ENCODE measurements at places on chromosomes 4 and X. TPM values are rescaled to one million over a fixed set of nuclear protein-coding genes. Genes with fewer than 3 reads are reported as not detected.

GRCh38 chr4:77177199-77177598 is 20.2 kb downstream of the CCNG2 start:
- no peak overlapping the region for H3K27ac ChIP-seq
- H3K27me3 ChIP-seq, result no peaks in the 10 kb centered on the region
- no peak for DNase-seq
- no peak overlapping the region for H3K4me3 ChIP-seq
- H3K4me1 ChIP-seq, result no peaks in the 10 kb centered on the region

DNA sequence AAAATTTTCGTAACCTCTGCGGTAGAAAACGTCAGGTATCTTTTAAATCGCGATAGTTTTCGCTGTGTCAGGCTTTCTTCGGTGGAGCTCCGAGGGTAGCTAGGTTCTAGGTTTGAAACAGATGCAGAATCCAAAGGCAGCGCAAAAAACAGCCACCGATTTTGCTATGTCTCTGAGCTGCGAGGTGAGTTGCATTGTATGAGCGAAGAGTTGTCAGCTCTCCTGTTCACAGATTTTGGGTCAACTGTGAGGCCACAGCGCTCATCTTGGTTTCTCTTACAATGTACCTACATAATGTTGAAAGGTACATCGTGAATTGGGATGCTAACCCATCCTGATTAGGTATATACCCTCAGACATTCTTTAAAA is 486 bp downstream of the CLCN3 start:
- H3K4me3 ChIP-seq, result peak overlapping the region; percentile 97
- H3K36me3 ChIP-seq, result no peaks in the 10 kb centered on the region
- peaks cover 42% of the 10 kb centered on the region for H3K4me1 ChIP-seq
- H3K27ac ChIP-seq, result peak overlapping the region; percentile 97
- DNase-seq, result peak; percentile 4

GRCh38 chrX:19804151-19804550 is 83.2 kb downstream of the SH3KBP1 start:
- no peaks in the 10 kb centered on the region for H3K27me3 ChIP-seq
- H3K4me3 ChIP-seq, result no peak overlapping the region
- H3K36me3 ChIP-seq, result no peaks in the 10 kb centered on the region
- peak overlapping the region; percentile 68 for H3K27ac ChIP-seq

- H3K36me3 ChIP-seq, result no peaks in the 10 kb centered on the region
- H3K27ac ChIP-seq, result no peak overlapping the region
- H3K4me1 ChIP-seq, result no peaks in the 10 kb centered on the region
- DNase-seq, result no peak
- H3K27me3 ChIP-seq, result no peaks in the 10 kb centered on the region
These were observed 135.2 kb downstream of the EPHA5 start for GRCh38 chr4:65535113-65535512.

GRCh38 chrX:122134291-122134690 is 1049.8 kb upstream of the GRIA3 start:
- no peak for DNase-seq
- H3K4me1 ChIP-seq, result no peaks in the 10 kb centered on the region

DNA sequence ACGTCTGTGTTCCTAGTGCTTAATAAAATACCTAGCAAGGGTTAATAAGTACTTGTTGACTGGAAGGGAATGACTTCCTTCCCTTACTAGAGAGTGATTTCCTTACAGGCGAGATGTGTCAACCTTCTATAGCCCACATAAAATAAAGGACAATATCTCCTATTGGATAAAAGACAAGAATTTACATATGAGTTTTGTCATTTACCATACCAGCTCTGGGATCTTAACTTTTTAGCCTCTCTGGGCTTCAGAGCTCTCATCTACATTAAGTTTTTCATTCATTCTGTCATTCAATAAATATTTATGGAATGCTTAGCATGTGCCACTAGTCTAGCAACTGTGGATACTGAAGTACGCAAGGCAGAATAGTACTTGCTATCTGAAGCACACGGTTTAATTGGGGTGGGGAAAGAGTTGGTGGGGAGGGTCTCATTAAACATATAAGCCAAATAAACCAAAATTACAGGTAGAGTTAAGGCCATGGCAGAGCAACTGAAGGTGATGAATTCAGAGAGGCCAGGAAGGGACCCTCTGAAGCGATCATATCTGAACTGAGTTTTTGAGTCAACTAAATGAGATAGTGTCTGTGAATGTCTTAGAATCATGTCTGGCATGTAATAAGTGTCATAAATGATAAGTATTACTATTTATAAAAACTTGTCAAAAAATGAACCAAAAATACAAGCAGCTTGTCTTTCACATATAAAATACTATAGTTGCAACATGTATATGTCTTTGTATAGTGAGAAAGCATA is 91.6 kb upstream of the BMP2K start:
- H3K4me3 ChIP-seq, result no peak overlapping the region
- H3K36me3 ChIP-seq, result no peaks in the 10 kb centered on the region
- no peak overlapping the region for H3K27ac ChIP-seq
- H3K4me1 ChIP-seq, result no peaks in the 10 kb centered on the region
- H3K27me3 ChIP-seq, result peaks cover 8% of the 10 kb centered on the region

DNA sequence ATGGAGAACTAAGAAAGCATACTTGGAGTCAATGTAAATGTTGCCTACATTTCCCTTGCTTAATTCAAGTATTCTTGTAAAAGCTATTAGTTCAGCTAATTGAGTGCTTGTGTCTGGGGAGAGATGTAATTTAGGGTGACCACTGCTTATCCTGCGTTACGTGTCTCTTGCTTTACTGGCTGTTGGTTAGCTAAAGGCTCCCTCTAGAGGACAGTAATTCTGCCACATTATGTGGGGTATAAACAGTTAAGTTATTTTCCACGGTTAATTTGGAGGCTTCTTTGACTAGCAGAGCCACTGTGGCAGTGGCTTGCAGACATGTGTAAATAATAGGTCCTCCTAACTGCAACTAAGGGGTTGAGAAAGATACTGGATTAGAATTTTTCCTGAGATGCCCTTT is 25.3 kb upstream of the NAF1 start:
- no peaks in the 10 kb centered on the region for H3K36me3 ChIP-seq
- H3K27ac ChIP-seq, result no peak overlapping the region
- H3K4me1 ChIP-seq, result no peaks in the 10 kb centered on the region
- H3K4me3 ChIP-seq, result no peak overlapping the region
- DNase-seq, result peak; percentile 11
- H3K27me3 ChIP-seq, result peaks cover 4% of the 10 kb centered on the region

GRCh38 chr4:53676402-53676871 is 85.2 kb upstream of the LNX1 start:
- no peaks in the 10 kb centered on the region for H3K4me1 ChIP-seq
- H3K4me3 ChIP-seq, result no peak overlapping the region
- H3K27ac ChIP-seq, result no peak overlapping the region
- no peak for DNase-seq
- no peaks in the 10 kb centered on the region for H3K27me3 ChIP-seq
- H3K36me3 ChIP-seq, result no peaks in the 10 kb centered on the region

- no peaks in the 10 kb centered on the region for H3K27me3 ChIP-seq
- H3K36me3 ChIP-seq, result no peaks in the 10 kb centered on the region
- no peak overlapping the region for H3K4me3 ChIP-seq
- DNase-seq, result no peak
- H3K4me1 ChIP-seq, result no peaks in the 10 kb centered on the region
These were observed 424.2 kb downstream of the PDGFC start for GRCh38 chr4:156547439-156547838.

- no peak for DNase-seq
- H3K27me3 ChIP-seq, result no peaks in the 10 kb centered on the region
- no peak overlapping the region for H3K27ac ChIP-seq
- no peak overlapping the region for H3K4me3 ChIP-seq
- H3K36me3 ChIP-seq, result no peaks in the 10 kb centered on the region
- no peaks in the 10 kb centered on the region for H3K4me1 ChIP-seq
These were observed 589.2 kb upstream of the NR3C2 start for GRCh38 chr4:149031399-149031798.

DNA sequence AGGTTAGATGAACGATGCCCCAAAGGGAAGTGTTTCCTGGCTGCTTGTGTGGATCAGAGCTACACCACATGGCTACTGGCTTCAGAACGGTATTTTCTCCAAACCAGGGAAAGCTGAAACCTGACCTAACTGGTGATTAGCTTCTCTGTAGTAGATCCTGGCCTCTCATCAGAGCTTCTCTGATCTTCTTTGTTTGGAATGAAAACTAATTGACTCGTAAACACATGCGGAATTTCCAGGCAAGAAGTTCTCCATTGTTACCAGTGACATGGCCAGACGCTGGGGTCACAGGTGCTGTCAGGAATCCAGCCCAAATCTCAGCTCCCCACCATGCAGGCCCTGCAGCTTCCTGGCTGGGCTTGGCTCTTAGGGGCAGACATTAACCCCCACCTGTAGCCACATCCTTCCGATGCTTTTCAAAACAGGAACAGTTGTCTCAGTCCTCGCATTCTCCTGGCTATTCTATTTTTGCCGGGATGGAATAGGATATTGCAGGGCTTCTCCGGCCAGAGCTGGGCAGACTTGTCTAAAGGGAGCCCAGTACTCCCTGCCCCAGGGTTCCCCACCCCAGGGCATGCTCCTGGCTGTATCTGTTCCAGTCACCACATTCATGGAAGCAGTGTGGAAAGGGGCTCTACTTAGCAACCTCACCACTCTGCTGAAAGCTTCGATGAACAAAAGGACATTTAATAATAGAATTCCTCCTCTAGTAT is 305.4 kb upstream of the F9 start:
- H3K4me1 ChIP-seq, result no peaks in the 10 kb centered on the region
- no peak overlapping the region for H3K4me3 ChIP-seq
- no peak overlapping the region for H3K27ac ChIP-seq
- no peaks in the 10 kb centered on the region for H3K36me3 ChIP-seq

DNA sequence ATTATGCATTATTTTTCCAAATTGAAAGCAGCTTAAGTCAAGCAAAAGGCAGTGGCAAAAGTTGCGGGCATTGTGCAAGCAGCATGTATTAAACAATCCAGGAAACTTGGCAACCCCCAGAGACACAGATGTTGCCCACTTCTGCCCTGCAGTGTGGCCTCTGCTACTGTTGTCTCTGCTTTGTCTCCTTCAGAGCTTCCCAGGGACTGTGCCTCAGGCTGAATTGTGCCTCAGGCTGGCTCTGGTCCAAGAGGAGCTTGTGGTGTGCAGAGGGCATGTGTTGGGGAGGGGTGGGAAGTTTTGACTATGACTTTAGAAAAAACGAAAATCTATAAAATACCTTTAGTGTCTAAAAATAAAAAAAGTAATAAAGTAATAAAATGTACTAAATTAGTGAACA is 201.4 kb downstream of the CCSER1 start:
- no peaks in the 10 kb centered on the region for H3K4me1 ChIP-seq
- no peak overlapping the region for H3K27ac ChIP-seq
- H3K36me3 ChIP-seq, result no peaks in the 10 kb centered on the region
- DNase-seq, result no peak

DNA sequence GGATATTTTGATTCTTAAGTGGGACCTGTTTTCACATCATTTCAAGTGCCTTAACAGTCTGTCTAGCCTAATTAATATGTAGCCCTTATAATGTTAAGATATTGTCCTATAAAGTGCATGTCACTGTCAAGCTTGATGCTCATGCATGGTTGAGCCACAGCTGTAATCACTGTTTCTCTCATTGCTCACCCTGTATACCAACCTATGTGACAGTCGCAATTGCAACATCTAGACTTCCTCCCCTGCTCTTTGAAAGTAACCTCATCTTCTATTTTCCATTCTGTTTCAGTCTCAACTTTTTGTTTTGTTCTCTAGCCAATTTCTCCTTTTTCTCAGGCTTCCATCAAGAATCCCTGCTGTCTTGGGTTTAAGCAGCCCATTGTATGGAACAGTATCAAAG is 24.4 kb upstream of the MSL3 start:
- no peak overlapping the region for H3K4me3 ChIP-seq
- H3K4me1 ChIP-seq, result no peaks in the 10 kb centered on the region
- no peaks in the 10 kb centered on the region for H3K36me3 ChIP-seq
- H3K27me3 ChIP-seq, result no peaks in the 10 kb centered on the region

GRCh38 chrX:8820910-8821527 is 19.8 kb upstream of the FAM9A start:
- no peaks in the 10 kb centered on the region for H3K4me1 ChIP-seq
- H3K27ac ChIP-seq, result no peak overlapping the region
- no peaks in the 10 kb centered on the region for H3K27me3 ChIP-seq
- H3K4me3 ChIP-seq, result no peak overlapping the region
- H3K36me3 ChIP-seq, result no peaks in the 10 kb centered on the region

- no peaks in the 10 kb centered on the region for H3K27me3 ChIP-seq
- H3K4me3 ChIP-seq, result no peak overlapping the region
- no peaks in the 10 kb centered on the region for H3K4me1 ChIP-seq
- H3K36me3 ChIP-seq, result no peaks in the 10 kb centered on the region
- no peak for DNase-seq
These were observed 532.0 kb upstream of the SPANXN1 start for GRCh38 chrX:144715337-144715736.

GRCh38 chrX:36314303-36314702 is 394.8 kb downstream of the CFAP47 start:
- no peaks in the 10 kb centered on the region for H3K4me1 ChIP-seq
- no peak overlapping the region for H3K27ac ChIP-seq
- DNase-seq, result no peak
- H3K36me3 ChIP-seq, result no peaks in the 10 kb centered on the region

- H3K36me3 ChIP-seq, result no peaks in the 10 kb centered on the region
- H3K4me1 ChIP-seq, result no peaks in the 10 kb centered on the region
- no peak overlapping the region for H3K4me3 ChIP-seq
- DNase-seq, result no peak
- no peaks in the 10 kb centered on the region for H3K27me3 ChIP-seq
- H3K27ac ChIP-seq, result no peak overlapping the region
These were observed 8.9 kb downstream of the NUP62CL start for GRCh38 chrX:107197319-107197718.

DNA sequence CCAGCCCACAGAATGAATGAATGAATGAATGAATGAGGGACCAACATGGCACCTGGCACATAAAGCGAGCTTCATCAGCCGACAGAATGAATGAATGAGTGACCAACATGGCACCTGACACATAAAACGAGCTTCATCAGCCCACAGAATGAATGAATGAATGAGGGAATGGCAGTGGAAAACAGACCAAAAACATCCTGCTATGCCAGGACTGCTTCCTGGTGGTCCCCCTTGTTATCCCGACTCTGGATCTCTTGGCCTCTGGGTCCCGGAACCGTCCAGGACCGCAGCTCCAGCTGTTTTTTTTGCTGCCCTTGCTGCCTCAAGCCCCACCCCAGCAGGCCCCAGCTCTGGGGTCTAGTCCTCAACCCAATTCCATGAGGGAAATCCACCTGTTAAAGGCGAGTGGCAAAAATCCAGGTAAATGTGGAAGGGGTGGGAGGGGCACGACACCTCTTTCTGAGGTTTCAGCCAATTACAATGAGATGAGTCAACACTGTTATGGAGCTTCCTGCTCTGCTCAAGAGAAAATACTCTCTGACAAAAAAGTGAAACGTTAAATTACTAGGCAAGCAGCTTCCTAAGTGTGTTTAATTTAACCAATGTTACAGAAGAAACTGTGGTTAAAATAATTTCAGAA is 72.0 kb upstream of the MTNR1A start:
- H3K4me3 ChIP-seq, result no peak overlapping the region
- DNase-seq, result peak; percentile 3
- no peaks in the 10 kb centered on the region for H3K36me3 ChIP-seq
- no peaks in the 10 kb centered on the region for H3K27me3 ChIP-seq
- H3K4me1 ChIP-seq, result no peaks in the 10 kb centered on the region

DCAF8L2 gene
- polyA plus RNA-seq, result not detected

CNKSR2 gene
- 7.5 TPM for polyA plus RNA-seq

GUCY1B1 gene
- polyA plus RNA-seq, result not detected

CCNB3 gene
- polyA plus RNA-seq, result not detected

CENPVL1 gene
- polyA plus RNA-seq, result not detected

CXXC4 gene
- polyA plus RNA-seq, result not detected

STOX2 gene
- not detected for polyA plus RNA-seq

SMIM31 gene
- polyA plus RNA-seq, result not detected

CDS1 gene
- polyA plus RNA-seq, result 0.09 TPM

XAGE1A gene
- polyA plus RNA-seq, result not detected

CLCN3 gene
- 6.3 TPM for polyA plus RNA-seq

PLP1 gene
- not detected for polyA plus RNA-seq
